ENCODE measurements at places on chromosomes 2 and 18.
A peak's percentile ranks its signal among the peaks of the same experiment; 100 is the strongest.

GRCh38 chr2:85368921-85369320 is 14.4 kb downstream of the ELMOD3 start:
- no peak for DNase-seq

DNA sequence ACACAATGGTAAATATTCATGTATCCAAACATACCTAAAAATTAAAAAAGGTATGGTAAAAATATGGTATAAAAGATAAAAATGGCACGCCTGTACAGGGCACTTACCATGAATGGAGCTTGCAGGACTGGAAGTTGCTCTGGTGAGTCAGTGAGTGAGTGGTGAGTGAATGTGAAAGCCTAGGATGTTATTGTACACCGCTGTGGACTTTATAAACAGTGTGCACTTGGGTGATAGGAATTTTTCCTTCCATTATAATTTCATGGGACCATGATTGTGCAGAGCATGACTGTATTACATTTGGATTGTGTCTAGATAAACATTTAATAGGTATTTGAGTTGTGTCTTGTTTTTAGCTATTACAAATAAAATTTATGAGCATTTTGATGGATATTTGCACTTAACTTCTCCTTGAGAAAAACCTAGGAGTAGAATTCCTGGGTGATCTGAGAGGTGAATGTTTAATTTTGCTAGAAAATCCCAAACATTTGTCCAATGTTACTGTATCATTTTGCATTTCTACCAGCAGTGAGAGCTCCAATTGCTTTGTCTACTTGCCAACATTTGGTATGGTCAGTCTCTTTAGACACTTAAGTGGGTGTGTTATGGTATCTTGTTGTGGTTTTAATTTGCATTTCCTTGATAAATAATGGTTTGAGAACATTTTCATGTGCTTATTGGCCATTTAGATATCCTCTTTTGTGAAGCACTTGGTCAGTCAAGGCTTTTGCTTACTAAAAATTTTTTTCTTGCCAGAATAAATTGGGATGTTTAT is 81.7 kb downstream of the BCL2L11 start:
- no peak for DNase-seq

DNA sequence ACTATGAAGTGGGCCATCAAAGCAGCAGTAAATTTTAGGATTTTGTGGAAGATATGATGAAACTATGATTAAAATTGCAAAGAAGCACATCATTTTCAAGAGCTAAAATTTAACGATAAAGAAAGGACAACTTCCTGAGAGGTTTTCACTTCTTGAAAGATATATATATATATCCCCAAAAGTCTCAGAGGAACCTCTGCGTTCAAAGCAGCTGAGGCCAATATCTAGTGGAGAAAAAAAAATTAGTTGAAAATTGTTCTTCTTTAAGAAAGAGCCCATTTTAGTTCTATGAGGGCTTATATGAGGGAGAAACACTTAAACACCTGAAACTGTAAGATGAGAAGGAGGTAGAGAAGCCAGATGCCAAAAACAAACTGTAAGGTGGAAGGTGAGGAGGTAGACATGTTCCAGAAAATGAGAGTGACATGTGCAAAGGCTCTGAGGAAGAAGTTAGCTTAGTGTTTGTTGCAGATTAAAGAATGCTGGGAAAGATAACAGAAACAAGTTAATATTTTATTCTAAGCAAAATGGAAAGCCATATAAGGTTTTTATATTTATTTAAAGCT is 72.9 kb upstream of the VRK2 start:
- DNase-seq, result no peak

DNA sequence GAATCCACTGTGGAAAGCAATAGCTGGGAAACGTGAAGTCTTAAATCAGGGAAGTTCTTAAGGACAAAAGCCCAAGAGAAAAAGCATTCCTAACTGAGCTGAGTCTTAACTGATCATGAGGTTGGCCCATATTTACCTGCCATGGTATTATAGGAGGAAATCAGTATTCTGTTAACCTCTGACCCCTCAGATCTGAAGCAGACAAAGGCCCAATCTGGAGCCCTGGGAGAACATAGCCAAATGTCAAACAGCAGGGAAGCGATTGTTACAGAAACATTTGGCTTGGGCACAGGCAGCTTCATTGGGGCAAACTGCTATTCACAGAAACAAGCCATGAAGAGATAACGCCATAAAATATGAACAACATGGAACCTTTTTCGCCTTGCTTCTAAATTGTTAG is 18.8 kb downstream of the EPHA4 start:
- peak; percentile 87 for DNase-seq

- DNase-seq, result no peak
These were observed 90.9 kb downstream of the GPD2 start for GRCh38 chr2:156526950-156527636.

DNA sequence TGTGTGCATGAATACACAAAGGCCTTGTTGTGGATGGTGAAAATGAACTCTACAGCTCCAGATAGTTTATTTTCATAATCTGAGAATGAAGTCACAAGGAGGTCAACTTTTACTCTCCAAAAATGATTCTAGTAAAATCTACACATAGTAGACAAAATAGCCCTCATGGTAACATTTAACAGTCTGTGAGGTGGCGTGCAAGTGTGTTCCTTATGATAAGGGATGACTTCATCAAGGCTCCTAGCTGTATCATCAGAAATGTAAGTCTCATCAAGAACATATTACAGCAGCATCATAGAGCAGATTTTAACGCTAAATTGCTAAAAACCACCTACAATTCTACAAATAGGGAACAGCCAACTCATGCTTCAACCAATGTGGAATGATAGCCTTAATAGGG is 72.3 kb upstream of the RIOK3 start:
- DNase-seq, result no peak

DNA sequence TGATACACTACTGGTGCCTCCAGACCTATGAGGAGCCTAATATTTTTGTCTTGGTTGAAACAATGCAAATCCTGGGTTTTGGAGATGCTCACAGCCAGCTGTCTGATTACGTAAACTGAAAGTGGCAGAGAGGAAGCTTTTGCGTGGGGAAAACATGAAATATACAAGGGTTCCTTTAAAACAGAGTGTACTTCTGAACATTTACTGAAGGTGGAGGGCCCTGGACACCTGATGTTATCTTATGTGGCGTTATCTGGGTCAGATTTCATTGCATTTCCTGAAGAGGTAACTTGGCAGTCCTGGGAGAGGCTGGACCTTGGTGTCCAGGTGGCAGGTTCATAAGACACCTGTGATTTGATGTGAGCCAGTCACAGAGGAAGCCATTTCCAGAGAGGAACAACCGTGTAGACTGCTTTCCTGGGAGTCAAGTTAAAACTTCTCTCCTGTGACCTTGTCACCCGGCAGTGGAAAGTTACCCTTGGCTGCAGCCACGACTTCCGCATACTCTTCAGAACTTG is 105.0 kb downstream of the NEDD4L start:
- DNase-seq, result no peak

DNA sequence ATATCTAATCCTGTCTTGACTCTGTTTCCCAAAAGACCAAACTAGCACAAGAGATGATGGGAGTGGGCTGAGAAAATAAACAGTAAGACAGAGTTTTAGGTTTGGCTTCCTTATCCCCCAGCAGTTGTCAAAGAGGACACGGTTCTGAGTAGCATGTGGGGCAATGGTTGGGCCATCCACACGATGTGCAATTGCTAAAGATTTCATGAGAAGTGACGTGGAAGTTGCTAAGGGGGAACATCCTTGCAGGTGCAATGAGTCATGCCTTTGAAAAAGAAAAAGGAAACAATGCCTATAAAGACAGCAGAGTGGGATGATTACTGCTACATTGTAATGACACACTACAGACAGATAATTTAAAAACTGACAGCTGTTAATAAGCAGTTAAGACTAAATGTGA is 1395.8 kb downstream of the LRP1B start:
- no peak for DNase-seq

DNA sequence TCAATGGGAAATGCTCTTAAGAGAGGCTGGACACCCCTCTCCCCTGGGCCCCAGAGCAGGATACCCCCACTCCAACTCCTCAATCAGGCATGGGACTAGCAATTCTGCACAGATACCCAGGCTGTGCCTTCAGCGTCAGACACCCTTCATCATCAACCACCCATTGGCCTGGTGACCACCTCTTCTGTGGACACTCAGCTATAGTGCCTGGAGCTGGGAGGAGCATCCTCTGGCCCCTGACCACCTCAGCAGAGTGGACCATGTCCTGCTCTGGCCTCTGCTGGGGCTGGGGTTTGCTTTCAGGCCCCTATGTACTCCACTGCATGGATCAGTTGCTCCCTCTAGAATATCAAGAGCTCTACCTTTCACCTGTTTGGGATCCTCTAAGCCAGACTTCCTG is 35.1 kb downstream of the TGFA start:
- DNase-seq, result no peak

DNA sequence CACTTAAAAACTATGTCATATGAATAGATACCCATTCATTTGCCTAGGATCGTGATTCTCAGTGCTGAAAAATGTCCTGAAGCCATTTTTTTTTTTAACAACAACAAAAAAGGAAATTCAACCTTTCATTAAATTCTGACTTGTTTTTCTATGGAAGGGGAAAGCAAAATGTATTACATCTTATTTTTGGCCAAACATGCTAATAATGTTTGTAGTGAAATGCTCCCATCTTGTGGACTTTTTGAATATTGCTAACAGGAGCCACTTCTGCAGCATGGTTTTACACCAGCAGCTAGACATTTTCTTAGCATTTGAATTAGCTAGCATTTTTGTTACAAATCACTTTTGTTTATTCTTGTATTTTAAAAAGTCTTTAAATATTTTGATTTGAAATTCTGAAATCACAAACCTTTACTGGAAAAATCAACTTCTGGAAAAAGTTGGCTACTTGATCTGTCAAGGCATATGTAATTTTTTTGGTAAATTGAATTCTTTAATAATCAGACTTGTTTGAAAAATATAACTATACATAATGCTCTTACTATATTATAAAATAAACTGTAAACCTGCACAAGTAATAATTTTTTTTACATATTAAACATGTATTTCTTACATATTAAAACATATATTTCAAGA is 75.8 kb downstream of the KIDINS220 start:
- DNase-seq, result no peak

DNA sequence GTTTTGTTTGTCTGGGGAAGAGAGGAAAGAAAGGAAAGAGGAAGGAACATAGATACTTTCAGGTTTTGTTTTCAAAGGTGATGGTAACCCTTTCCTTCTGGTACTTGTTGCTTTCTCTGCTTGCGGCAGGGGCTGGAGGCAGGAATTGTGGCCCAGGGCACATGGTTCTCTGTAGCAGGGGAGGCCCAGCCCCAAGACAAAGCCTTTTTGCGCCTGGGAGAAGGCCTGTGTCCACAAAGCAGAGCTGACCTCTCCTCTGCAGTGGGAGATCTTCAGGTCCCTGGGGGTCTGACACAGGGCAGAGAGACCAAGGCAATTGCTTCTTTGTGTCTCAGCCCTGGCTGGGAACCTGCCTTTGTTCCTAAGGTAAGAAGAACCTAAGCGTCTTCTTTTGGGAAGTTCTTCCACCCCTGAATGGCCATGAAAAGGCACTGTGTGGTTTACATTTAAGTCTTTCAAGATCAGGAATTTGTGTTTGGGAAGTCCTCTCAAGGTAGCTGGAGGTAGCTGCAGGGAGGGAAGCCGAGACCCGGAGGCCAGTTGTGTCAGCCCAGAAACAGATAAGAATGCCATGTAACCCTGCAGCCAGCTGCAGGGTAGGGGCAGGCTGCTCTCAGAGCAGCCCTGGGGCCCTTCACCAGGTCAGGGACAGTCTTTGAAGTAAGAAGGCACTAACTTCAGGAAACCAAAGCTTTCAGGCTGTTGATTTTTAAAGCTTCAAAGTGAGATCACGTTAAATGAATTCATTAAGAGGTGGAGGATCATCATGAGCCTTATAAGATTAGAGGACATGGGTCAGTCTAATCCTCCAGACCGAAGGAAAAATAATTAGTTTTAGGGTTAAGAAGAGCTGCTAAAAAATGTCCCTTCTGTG is 119.3 kb downstream of the STPG4 start:
- DNase-seq, result no peak
